Smooth muscle cell of bladder (primary cell): ENCODE measurements at places on chromosomes 5 and 9. TPM values are rescaled to one million over a fixed set of nuclear protein-coding genes. Genes with fewer than 3 reads are reported as not detected.

Gene PCA3
- not detected in 2 replicates for total RNA-seq

Gene HSPB3
- not detected in 2 replicates for total RNA-seq

Gene RNF183
- total RNA-seq = not detected in 2 replicates

Gene IFNA13
- total RNA-seq = not detected in 2 replicates

Gene ARRDC1
- 11.5 and 12.9 TPM in 2 replicates for total RNA-seq

Gene FCN2
- not detected in 2 replicates for total RNA-seq

Gene FAM151B
- total RNA-seq = 7.9 and 8.0 TPM in 2 replicates

Gene GKAP1
- total RNA-seq = 1.2 and 1.3 TPM in 2 replicates

Gene ADGRV1
- total RNA-seq = 0.18 and 0.28 TPM in 2 replicates

Gene CNOT8
- total RNA-seq = 48.5 and 58.3 TPM in 2 replicates

Gene ADAMTSL2
- 2.3 TPM in 2 replicates for total RNA-seq

Gene PCDHGA8
- 3.0 and 3.3 TPM in 2 replicates for total RNA-seq

Gene ZNF300
- 4.6 and 5.5 TPM in 2 replicates for total RNA-seq

Gene PCDHB6
- total RNA-seq = under 0.01 and 0.09 TPM in 2 replicates

Gene GABRB2
- total RNA-seq = under 0.01 TPM in 1 of 2 replicates, not detected in the other
